Temporal lobe (tissue), 4 donors: ENCODE measurements at places on chromosomes 16 and 17. TPM values are rescaled to one million over a fixed set of nuclear protein-coding genes. Genes with fewer than 3 reads are reported as not detected.

SNX20 gene
- not detected for total RNA-seq

GAN gene
- total RNA-seq = 22.4 TPM

ETV4 gene
- total RNA-seq = 1.2 TPM

KRTAP2-3 gene
- total RNA-seq = not detected

ASIC2 gene
- total RNA-seq = 13.5 TPM

VMO1 gene
- 0.25 TPM for total RNA-seq

KRT28 gene
- 0.25 TPM for total RNA-seq

GNAO1 gene
- 66.6 TPM for total RNA-seq

NPB gene
- 1.5 TPM for total RNA-seq
